ENCODE measurements at places on chromosomes 12 and 14.
A peak's percentile ranks its signal among the peaks of the same experiment; 100 is the strongest.

GRCh38 chr14:33767586-33768457 is 183.1 kb downstream of the EGLN3 start:
- no peak for ATAC-seq

- no peak for ATAC-seq
Measured at GRCh38 chr12:67154901-67155300, 114.3 kb upstream of the CAND1 start.

DNA sequence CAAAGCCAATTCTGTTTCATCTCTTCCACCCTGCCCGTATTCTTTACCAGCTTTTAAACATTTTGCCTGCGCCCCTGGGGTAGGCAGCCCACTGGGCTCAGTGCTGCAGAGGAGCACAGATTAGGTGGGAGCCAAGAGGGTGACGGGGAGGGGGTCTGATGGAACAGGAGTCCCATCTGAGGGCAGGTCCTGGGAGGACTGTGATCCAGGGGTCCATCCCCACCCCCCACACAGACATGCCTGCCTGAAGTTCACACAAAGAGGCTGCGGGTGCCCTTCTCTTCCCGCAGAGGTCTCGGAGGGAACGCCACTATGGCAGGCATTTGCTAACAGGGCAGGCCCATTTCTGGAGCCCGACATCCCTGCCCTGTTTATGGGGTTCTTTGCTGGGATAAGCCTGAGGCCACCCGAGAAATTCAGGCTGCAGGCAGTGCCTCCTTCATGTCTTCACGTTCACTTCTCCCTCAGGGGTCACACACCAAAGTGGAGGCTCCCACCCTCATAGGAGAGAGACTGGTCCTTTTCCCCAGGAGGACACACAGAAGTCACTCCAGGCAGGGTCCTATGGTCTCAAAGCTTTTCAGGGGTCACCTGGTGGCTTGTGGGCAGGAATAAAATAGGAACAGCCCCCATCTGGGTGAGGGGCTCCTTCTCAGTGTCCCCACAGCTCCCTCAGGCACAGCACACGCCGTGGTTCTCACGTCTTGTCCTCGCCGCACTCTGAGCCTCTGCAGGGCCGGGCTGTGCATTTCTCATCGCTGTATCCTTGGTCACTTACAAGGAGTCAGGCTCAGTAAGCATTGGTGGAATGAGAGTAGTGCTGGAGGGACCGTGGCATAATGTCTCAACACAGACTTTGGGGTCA is 12.9 kb downstream of the VASH1 start:
- ATAC-seq: no peak

DNA sequence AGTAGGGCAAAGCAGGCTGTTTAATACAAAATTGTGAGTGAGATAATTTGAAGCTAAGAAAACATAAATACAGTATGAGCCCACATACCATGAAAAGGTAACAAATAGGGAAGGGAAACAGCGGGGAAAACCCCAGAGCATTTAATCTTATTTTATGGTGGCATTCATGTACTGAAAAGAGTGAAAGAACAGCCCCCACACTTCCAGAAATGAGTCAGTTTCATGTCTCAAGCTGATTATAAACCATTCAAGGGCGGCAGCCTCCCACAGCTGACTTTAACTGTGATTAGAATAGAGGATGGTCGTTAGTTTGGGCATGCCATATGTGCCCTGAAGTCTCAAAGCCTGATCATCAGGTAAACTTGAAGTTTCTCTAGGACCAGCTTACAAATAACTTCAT is 64.5 kb downstream of the FOXG1 start:
- peak; percentile 95 for ATAC-seq

DNA sequence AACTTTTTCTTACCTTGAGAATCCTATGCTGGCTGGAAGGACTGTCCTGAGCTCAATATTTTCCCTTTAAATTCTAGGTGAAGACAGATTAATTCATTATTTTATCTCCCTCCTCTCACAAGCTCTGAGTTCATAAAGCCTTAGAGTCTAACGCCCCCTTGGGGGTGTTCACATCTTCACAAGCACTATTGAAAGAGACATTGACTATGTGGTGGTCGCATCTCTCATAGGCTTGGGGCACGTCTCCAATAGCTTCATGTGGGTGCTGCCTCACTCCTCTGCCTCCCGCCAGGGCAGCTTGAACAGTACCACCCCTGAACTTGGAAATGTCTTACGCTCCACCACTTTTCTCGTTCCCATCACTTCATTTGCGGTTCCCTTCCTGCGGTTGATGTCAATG is 106.2 kb downstream of the UNC79 start:
- ATAC-seq: no peak

DNA sequence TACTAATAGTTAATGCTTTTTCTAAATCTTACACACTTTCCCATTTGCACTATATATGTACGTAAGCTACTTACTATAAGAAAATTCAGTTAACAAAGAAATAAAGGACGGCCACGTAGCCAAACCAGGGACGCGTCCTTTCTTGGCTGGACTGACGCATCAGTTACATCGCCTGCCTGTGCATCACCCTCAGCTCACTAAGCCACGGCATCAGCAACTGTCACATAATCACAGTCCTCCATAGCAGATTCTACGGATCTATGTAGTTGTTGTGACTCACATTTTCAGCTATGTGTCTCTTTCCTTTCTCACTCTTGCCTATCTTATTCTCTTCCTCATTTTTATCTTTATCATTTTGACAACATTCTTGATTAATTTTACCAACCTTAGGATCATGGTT is 38.1 kb upstream of the C12orf50 start:
- no peak for ATAC-seq

DNA sequence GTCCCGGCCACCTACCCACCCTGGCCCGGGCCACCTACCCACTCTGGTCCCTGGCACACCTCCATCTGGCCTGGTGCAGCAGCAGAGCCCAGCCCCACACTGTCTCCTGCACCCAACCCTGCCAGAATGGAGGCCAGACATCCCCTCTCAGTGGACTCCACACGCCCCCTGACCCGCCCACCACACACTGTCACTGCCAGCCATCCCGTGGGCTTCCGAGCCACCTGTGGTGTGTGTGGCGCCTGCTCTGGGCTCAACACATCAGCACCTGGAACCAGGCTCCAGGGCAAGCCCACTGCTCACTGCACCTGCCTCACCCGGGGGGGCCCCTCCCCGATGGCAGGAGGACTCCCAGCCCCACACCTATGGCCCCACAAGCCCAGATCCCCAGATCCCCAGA is 50.5 kb downstream of the FBRSL1 start:
- no peak for ATAC-seq

- no peak for ATAC-seq
Measured at GRCh38 chr14:77158175-77158881, 16.7 kb upstream of the ZDHHC22 start.

All from stimulated activated memory B cell treated with anti-CD40 and anti-IgM and Interleukin-4, amounts not matched to agents 10 μg/mL and 1 μg/mL and 100 μg/mL, for 72 hours (primary cell).